Cardiac septum (tissue), 1 donor: ENCODE measurements at places on chromosomes 6 and 20. TPM values are rescaled to one million over a fixed set of nuclear protein-coding genes. Genes with fewer than 3 reads are reported as not detected.

The ADGRF4 gene
- total RNA-seq = not detected

The CEP162 gene
- total RNA-seq = 4.3 TPM

- DNase-seq = no peak
These were observed 57.6 kb downstream of the NOL4L start for GRCh38 chr20:32527447-32528055.

DNA sequence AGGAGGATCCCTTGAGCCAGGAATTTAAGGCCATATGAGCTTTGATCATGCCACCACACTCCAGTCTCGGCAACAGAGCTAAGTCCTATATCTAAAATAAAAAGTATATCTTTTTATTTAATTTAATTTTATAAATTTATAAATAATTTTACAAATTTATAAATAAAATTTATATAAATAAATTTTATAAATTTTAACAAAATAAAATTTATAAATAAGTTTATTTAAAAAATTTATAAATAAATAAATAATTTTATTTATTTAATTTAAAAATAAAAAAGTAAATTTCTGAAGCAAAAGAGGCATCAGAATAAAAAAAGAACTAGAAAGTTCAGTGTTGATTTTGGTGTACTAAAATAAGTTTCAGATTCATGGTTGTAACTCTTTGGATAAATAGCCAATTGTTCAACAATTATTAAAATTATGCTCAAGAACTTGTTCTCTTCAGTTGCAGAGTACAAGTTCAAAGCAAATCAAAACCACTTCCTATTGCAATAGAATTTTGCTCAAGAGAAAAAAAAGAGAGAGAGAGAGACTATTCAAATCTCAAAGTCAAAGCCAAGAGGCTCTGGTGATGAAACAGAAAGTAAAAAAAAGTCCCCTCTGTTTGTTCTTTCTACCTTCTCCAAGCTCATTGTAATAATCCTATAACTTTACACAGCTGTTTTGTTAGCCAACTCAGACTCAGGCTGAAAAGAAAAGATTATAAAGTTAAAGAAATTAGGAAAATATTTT lies 547.5 kb upstream of the ADGRB3 start:
- no peak for DNase-seq

GRCh38 chr6:72316675-72317380 lies 305.0 kb upstream of the KCNQ5 start:
- DNase-seq = no peak

DNA sequence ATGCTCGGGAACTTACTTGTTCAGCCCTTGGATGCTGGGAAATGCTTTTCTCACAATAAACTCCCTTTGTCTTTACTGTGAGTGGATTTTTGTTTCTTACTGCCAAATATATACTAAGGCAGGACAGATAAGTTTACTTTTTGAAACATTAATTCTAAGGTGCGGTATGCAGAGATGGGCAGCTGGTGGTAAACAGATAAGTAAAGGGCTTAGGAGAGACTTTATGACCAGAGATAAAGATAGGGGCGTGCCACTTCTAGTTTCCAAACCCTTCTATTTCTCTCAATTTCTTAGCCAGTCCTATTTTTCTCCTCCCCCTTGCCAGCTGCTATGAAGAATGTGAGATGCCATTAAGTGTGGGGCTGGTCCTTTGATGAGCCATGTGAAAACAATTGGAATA lies 16.3 kb downstream of the SAMD3 start:
- no peak for DNase-seq

GRCh38 chr20:56769921-56770600 lies 141.0 kb downstream of the TFAP2C start:
- DNase-seq = peak; percentile 24

DNA sequence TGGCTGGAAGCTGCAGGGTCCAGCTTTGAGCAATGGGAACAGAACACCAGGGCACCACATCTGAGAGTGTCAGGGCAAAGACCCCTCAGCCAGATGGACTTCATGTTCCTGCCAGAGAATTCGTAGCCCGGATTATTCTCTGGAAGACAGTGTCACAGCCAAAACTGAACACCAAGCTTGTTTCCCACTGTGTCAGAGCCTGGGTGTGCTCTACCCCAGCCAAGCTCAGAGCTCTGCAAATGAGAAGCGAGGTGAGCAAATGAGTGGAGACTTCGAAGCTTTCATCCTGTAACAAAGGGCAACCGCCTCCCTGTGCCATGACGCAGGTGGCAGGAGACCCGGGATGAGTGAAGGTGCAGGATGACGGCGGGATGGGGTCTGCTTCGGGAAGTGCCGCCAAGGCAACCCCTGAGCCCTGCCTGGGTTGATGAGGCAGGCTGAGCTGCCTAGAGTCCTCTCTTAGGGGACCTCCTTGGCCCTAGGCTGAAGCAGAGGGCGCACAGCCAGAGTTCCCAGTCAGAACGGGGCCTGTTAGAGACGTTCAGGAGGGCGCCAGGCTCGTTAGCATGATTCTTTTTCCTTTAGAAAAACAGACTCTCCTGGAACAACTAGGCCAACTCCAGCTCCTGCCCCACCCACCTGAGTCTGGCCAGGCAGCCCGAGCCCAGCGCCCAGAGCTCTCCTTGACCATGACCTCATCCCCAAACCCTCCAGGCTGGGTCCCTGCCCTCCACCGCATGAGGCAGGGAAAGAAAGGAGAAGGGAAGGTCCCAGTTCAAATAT lies 187.7 kb downstream of the SOD2 start:
- no peak for DNase-seq
